ENCODE measurements at places on chromosomes 16 and 17. TPM values are rescaled to one million over a fixed set of nuclear protein-coding genes. Genes with fewer than 3 reads are reported as not detected.

- H3K27me3 ChIP-seq: no peaks in the 10 kb centered on the region
- no peaks in the 10 kb centered on the region for H3K36me3 ChIP-seq
- no peaks in the 10 kb centered on the region for H3K4me1 ChIP-seq
- no peak overlapping the region for H3K4me3 ChIP-seq
These were observed 126.1 kb downstream of the SEC14L1 start for GRCh38 chr17:77266891-77267341.

- peaks cover 17% of the 10 kb centered on the region for H3K4me1 ChIP-seq
- no peaks in the 10 kb centered on the region for H3K27me3 ChIP-seq
- no peak for DNase-seq
- H3K36me3 ChIP-seq: no peaks in the 10 kb centered on the region
These were observed 11.1 kb upstream of the CD300LD start for GRCh38 chr17:74603037-74603635.

DNA sequence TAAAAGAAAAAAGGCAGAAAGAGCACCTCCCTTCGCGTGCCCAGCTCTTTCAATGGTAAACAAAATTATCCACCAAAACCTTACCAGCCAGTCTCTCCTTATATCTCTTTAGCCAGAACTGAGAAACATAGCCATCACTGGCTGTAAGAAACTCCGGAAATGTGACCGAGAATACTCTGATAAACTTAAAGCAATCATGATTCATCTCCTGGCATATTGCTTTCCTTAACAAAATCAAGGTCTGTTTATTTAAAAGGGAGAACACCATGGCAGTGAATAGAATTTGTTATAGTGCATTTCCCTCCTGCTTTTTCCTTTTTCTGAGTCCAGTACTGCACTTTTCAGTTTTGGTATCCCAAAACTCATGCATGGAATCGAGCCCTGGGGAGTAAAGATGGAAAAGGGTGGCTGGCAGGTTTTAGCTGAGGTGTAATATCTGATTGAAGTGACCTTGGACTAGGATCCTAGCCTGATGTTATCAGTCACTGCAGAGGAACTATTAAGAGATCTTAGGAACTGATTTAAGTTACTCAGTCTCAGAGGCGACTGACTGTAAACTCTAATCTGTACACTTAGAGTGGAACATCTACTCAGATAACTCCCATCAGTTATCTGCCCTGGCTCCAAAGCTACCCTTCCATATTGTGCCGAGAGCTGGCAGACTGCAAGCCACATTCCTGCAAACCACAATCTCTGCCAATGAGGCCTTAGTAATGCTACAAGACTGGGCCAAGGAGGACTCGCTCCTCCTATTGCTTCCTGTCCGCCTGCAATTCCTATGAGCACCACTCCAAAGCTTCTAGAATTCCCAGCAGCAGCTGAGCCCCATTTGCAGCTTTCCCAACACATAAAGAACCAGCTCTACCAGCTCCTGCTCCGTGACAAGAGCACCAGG is 7.4 kb upstream of the COX10 start:
- H3K36me3 ChIP-seq: no peaks in the 10 kb centered on the region
- no peaks in the 10 kb centered on the region for H3K4me1 ChIP-seq
- no peak for DNase-seq
- no peak overlapping the region for H3K4me3 ChIP-seq

DNA sequence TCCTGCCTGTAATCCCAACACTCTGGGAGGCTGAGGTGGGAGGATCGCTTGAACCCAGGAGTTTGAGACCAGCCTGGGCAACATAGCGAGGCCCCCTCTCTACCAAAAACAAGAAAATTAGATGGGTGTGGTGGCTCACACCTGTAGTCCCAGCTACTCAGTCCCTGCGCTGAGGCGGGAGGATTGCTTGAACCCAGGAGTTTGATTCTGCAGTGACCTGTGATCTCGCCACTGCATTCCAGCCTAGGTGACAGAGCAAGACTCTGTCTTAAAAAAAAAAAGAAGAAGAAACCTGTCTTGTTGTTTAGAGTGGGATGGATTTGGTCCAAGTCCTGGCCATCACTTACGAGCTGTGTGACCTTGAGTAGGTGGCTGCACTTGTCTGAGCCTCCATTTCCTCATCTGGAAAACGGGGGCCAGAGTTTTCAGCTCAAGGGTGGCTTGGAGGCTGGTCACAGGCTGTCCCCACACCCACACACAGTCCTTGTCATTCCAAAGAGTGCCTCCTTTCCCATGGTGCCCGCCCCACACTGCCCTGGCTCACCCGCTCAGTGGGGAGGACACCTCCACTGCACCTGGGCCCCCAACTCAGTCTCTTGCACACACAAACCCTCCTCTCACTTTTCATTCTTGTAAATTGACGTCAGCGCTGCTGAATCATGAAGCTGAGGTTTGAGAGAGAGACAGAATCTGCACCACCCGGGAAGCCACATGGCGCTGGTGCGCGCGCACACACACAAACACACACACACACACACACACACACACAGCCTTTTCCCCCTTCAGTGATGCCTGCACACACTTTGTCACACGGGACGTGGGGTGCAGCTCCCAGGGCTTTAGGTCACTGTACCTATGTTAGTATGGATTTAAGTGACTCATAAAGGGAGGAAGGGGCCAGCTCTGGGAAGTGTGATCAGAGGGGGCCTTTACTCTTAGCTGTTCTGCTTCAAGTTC is 4.2 kb downstream of the SOCS1 start:
- peaks cover 41% of the 10 kb centered on the region for H3K4me1 ChIP-seq
- peak; percentile 77 for DNase-seq
- no peak overlapping the region for H3K27ac ChIP-seq

GRCh38 chr17:37283414-37283961 is 92.3 kb upstream of the C17orf78 start:
- no peak overlapping the region for H3K4me3 ChIP-seq
- no peaks in the 10 kb centered on the region for H3K4me1 ChIP-seq
- no peaks in the 10 kb centered on the region for H3K27me3 ChIP-seq
- peaks cover 5% of the 10 kb centered on the region for H3K36me3 ChIP-seq
- no peak for DNase-seq
- no peak overlapping the region for H3K27ac ChIP-seq

The SPNS3 gene
- total RNA-seq: 2.3 TPM

The SHISA6 gene
- not detected for total RNA-seq

The SLC47A2 gene
- total RNA-seq: not detected

The LYZL6 gene
- not detected for total RNA-seq

The PIMREG gene
- not detected for total RNA-seq

Data from CD4-positive, alpha-beta T cell (primary cell).